ENCODE measurements at places on chromosomes 7 and 10.

DNA sequence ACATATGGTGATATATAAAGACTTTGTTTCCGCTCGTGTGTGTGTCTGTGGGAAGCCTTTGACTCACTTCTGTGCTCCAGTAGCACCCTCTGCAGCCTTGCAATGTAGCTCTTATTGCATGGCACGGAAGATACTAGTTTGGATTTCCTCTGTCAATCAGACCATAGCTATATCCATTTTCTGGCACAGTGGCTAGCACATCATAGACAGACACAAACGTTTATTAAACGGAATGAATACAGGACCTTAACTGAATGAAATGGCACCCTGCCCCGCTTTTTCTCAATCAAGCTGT lies 124.0 kb upstream of the PTPN20 start:
- no peak for DNase-seq

DNA sequence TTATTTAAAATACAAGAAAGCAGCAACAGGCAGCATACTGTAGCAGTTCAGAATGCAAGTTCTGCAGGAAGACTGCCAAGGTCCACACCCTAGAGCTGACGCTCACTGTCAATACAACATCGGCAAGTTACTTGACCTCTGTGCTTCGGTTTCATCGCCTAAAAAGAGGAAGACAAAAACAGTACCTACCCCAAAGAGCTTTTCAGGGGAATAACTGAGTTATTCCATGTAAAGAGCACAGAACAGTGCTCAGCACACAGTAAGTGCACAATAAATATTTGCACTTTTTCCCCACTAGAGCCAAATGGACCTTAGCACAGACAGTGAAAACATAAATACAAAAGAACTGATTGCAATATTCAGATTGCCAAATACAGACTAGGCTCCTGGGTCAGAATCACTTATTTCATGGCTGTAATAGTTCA lies 88.6 kb downstream of the USP6NL start:
- no peak for DNase-seq

DNA sequence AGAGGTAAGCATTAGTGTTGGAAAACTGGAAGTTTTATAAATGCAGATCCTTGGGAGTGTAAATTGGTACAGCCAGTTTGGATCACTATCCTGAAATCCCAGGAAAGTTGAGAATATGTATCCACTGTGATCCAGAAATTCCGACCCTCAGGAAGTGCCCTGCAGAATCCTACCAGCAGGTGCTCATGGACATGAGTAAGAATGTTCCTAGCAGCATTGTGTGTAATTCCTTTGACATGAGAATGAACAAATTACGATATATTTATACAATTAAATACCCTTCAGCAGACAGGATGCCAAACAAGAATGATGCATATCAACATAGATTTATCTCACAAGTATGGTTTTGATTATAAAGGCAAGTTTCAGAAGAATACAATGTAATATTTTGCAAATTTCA lies 181.6 kb downstream of the XPNPEP1 start:
- DNase-seq: no peak

GRCh38 chr10:90289037-90289436 lies 568.8 kb downstream of the HTR7 start:
- DNase-seq: no peak

- DNase-seq: no peak
These were observed 23.6 kb downstream of the SLK start for GRCh38 chr10:103990531-103990930.

DNA sequence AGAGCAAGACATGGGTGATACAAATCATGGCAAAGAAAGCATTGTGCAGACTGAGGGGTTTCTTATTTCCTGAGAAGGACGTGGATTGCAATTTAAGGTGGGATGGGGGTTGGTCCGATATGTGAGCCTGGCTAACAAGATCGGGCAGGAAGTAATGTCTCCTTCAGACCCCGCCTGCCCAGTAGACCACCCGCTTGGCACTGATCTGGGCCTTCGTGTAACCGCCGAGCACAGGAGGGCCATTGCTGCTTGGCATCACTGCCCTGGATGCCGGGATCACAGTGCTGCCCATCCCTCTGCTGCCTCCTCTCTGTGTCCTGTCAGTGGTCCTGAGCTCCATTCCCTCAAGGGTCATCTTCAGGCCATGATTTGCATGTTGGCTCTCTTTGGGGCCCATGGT lies 214.6 kb upstream of the ZNF32 start:
- DNase-seq: no peak

GRCh38 chr10:30750971-30751677 lies 121.6 kb upstream of the LYZL2 start:
- DNase-seq: no peak

DNA sequence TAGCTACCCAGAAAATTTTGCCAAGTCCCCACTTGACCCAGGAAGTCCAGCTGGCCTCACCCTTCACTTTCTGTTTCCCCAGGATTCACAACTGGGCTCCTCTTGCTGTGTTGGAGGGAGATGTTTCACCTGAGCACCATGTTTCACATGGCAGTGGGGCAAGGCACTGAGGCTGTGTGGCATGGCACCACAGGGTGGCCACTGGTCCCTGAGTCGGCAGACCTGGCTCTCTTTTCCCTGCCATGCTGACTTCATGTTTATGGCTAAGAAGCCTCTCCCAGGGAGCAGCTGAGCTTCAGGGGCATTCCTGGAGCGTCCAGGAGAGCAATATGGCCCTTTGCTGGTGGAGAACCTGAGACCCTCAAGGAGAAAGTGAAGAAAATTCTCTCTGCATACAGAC lies 266.9 kb downstream of the RPS24 start:
- DNase-seq: no peak

GRCh38 chr10:62738916-62739315 lies 65.6 kb upstream of the ADO start:
- DNase-seq: no peak

DNA sequence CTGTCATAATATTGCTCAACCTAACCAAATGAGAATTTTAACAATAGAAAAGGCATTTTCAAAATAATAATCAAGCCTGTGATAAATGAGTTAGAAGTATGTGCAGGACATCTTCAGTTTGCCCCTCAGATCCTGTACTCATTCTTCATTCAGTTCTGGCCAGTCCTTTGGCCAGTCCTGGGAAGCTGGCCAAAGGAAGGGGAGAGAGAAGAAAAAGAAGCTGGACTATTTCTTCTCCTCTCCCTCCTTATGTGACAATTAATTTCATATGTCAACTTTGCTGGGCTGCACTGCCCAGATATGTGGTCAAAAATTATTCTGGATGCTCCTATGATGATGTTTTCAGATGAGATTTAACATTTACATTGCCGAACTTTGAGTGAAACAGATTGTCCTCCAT lies 31.6 kb upstream of the ITGB8 start:
- DNase-seq: no peak

DNA sequence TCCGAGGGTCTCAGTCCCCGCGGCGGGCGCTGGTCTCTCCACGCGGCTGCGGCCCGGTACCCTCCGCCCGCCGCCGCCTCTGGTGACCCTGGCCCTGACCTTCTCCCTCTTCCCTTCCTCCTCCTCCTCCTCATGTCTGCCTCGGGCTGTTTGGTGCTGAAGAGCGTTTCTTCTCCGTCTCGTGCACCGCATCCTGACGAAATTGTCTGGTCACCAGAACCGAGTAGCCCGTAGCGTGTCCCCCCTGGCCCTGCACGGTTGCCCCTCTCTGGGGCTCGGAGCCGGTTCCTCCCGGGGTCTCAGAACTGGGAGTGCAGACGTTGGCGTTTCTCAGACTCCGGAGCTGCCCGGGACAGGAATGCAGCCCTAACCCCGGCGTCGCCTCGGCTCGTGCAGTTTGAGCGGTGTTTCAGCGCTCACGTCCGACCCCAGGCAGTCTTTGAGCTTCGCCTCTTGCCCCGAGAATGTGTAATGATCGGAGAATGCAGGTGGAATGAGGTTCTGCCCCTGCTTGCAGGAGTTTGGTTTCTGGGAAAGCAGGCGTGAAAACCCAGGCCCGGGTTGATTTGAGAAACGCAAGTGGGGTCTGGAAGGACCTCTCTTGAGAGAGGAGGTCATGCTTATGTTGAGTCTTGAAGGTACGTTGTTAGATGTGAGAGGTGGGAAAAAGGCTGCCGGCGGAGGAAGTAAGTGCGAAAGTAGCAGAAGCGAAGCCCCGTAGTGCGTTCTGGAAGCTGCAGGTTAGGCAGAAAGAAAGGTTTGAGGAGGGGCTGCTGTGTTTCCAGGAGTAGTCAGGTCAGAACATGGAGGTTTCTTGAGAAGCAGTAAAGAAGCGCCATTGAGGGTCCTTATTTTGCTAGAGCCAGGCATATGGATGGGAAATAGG lies 743 bp downstream of the RBM17 start:
- DNase-seq: no peak

- DNase-seq: no peak
These were observed 20.1 kb downstream of the GHRHR start for GRCh38 chr7:30983914-30984247.

DNA sequence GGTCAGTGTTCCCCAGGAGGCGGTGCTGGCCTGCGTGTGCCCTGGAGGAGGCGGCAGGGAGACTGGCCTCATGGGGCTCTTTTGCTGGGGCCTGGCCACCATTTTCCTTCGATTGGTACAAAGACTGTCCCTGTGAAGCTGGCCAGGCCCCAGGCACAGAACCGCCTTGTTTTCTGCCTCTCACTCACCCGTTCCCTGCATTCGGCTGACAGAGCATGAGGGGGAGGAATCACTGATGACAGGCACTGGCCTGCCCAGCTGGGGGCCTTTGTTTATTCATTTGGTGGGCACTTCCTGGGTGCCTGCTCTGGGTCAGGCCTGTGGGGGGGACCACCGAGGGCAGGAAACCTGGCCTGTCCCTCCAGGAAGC lies 139.2 kb downstream of the FAM53B start:
- DNase-seq: no peak

GRCh38 chr7:139018910-139019309 lies 16.9 kb downstream of the ZC3HAV1L start:
- DNase-seq: no peak

DNA sequence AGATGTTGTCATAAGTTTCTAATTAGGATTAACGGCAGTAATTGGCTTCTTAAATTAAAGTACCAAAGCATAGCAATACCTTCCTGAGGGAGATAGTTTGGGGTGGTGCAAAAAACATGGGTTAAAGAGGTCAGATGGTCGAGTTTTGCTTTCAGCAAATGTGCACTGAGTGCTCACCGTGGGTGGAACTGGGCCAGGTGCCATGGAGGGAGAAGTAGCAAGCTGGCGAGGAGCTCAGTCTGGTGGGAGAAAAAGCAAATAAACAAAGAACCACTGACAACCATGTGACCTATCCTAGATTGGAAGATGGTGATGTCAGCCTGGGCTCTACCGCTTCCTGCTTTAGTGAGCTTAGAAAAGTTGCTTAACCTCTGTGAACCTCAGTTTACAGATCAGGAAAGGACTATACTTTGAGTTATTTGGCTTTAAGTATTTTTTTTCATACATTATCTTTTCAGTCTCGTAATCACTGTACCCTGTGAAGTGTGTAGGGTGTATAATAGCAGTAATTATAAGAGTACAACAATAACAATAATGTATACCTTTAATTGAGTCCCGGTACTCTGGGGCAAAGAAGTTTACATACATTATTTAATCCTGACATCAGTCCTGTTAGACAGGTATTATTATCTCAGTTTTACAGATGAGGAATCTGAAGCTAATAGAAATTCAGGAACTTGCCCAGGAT lies 69.0 kb upstream of the PDCD4 start:
- DNase-seq: no peak

DNA sequence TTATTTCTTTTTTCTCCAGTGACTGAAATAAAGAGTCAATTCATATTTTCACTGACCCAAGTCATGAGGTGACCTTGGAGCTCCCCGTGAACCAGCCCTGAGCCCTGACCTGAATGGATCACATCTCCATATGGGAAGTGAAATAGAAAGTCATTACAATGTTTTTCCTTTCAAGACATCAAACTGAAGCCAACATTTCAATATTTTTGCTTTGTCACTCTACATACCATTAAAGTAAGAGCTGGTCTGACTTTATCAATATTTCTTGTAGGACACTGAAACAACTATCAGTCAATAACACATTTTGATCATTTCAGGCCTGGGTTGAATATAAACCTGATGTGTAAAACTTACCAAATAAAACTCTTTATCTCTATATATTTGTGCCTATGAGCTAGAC lies 249.8 kb upstream of the PHF14 start:
- DNase-seq: no peak

DNA sequence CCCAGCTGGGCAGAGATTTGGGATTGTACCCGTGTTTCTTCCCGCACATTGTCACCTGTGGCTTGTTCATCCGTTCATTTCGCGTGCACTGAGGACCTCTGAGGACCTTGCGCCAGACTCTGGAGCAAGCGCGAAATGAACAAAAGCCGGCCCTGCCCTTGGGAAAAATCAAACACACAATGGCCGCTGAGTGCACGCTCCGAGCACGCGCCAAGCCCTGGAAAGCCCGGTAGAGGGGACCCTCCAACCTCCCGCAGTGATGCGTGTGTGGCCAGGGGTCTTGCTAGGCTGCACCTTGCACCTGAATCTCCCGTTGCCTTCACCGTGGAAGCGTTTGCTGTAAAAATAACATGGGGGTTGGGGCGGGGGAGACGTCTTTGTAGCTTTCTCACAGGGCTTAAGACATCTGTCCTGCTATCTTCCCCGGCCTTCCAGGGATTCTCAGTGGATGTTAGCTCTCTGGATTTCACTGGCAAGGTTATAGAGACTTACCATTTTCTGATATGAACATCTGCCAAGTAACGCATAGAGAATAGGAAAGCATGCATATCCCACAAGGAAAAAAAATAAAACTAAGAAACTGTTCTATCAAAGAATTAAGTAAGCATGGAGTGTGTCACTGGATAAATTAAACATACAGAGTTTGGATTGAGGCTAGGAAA lies 37.3 kb downstream of the ZNF777 start:
- no peak for DNase-seq

- DNase-seq: no peak
These were observed 151.6 kb downstream of the KIAA1217 start for GRCh38 chr10:24360282-24361127.

DNA sequence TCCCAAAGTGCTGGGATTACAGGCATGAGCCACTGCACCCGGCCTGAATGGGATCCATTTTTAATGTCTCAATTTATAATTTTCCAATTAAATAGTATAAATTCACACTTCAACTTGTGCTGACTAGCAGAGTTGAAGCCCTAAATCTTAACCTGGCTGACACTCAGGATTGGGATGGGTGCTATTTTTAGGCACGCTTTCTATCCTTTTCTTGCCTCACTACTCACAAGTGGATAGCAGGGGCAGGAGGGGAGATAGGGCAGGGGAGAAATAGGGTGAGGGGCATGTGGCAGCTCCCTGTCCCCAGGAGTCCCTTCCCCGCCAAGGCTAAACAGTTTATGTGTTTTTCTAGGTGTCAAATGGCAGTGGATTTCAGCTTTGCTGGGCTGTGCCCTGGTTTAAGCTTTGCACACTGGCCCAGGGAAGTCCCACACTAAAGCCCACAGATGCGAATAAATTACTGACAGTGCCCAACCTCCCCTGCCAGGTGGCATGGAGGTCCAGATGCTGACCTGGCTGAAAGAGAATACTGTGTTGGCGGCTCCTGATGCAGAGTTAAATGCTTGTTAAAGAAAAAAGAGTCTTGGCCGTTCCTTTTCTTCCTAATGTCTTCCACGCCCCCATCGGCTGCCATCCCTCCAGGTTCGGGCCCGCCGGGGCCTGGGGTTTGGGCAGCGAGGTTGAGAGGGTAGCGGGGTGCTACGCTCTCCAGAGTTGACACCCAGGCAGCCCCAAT lies 36.2 kb upstream of the EFCAB10 start:
- no peak for DNase-seq

Measured in stimulated activated CD8-positive, alpha-beta memory T cell treated with anti-CD3 and anti-CD28 coated beads, Interleukin-4, amount 100 ng/mL, for 1 hour (primary cell).